ENCODE measurements at places on chromosomes 1 and 21. TPM values are rescaled to one million over a fixed set of nuclear protein-coding genes. Genes with fewer than 3 reads are reported as not detected.

Gene PHLDA3
- 53.9 TPM for total RNA-seq

Gene REG4
- not detected for total RNA-seq

Gene PRAMEF13
- not detected for total RNA-seq

Gene FMO3
- not detected for total RNA-seq

Gene GPR61
- total RNA-seq: not detected

Gene P3H1
- 51.9 TPM for total RNA-seq

Gene OR2AK2
- not detected for total RNA-seq

Gene SPRR1A
- total RNA-seq: not detected

Gene CCDC27
- total RNA-seq: not detected

Gene GPR52
- not detected for total RNA-seq

Gene POMGNT1
- 81.7 TPM for total RNA-seq

Gene DIO1
- total RNA-seq: not detected

Gene RIMS3
- total RNA-seq: 4.2 TPM

Gene IL20
- total RNA-seq: not detected

Gene CSF3R
- total RNA-seq: not detected

Gene S100A1
- total RNA-seq: 16.5 TPM

Gene REN
- total RNA-seq: 0.12 TPM

Gene DCST1
- total RNA-seq: not detected

Gene PLA2G5
- not detected for total RNA-seq

Gene LAPTM5
- 2.2 TPM for total RNA-seq

Gene LRRIQ3
- total RNA-seq: 1.4 TPM

Gene BTBD19
- 2.8 TPM for total RNA-seq

Gene LCE3D
- total RNA-seq: not detected

Gene TNFRSF1B
- total RNA-seq: 1.5 TPM

Gene CGN
- total RNA-seq: 10.1 TPM

Gene CD2
- not detected for total RNA-seq

Gene UTS2
- total RNA-seq: not detected

Gene THBS3
- total RNA-seq: 4.9 TPM

Gene COL18A1
- 535 TPM for total RNA-seq

Gene CR1L
- total RNA-seq: not detected

Gene LHX8
- not detected for total RNA-seq

Gene CAPN9
- total RNA-seq: not detected

Measured in epithelial cell of proximal tubule (primary cell).